ENCODE measurements at places on chromosomes 1 and 21. TPM values are rescaled to one million over a fixed set of nuclear protein-coding genes. Genes with fewer than 3 reads are reported as not detected.

TLCD4 gene
- total RNA-seq, result 3.2 TPM

OR2T35 gene
- total RNA-seq, result not detected

ATP1A2 gene
- total RNA-seq, result 154 TPM

ZNF691 gene
- total RNA-seq, result 20.8 TPM

KHDC4 gene
- 91.5 TPM for total RNA-seq

CNR2 gene
- not detected for total RNA-seq

TFF2 gene
- total RNA-seq, result not detected

VHLL gene
- 0.34 TPM for total RNA-seq

PDZK1IP1 gene
- not detected for total RNA-seq

ADORA1 gene
- 3.2 TPM for total RNA-seq

PTGS2 gene
- total RNA-seq, result 0.37 TPM

OR6P1 gene
- total RNA-seq, result not detected

GRCh38 chr1:58442114-58442513 is 104.4 kb downstream of the OMA1 start:
- no peak for DNase-seq

- DNase-seq, result no peak
Observed at GRCh38 chr1:22796642-22797041, 86.0 kb downstream of the EPHB2 start.

DNA sequence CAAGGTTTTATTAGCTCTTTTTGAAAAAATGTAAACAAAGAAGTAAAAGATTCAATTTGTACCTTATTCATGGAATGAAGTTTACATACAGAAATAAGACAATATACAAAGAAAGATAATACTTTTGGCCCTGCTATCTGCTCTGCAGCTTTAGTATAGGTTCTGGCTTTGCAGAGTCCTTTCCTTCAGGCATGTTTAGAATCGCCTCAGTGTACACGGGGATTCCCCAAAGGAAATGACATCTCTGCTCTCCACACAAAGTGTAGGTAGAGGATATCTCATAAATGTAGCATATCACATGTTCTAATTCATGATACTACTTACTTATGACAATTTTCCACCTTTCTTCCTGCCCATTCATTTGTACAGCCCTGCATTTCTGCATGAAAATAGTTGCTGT is 222.6 kb upstream of the DPYD start:
- no peak for DNase-seq

GRCh38 chr1:14233510-14233909 is 365.0 kb upstream of the KAZN start:
- no peak for DNase-seq

DNA sequence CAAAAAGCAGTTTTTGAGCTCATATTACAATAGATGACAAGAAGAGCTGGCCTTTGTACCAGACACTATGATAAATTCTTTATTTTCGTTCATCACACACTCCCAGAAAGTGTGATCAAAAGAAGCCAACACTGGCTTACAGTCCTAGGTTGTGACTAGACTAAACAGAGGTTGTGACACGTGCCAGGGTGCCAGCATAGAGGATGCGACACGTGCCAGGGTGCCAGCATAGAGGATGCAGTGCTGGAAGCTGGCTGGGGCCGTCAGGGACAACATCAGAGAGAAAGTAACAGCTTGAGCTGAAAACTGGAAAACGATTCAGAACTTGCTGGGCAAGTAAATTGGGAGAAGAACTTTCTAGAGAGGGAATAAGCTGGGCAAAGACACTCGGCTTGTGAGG is 2.2 kb downstream of the MTARC1 start:
- DNase-seq, result no peak

GRCh38 chr1:212232090-212232489 is 53.1 kb upstream of the PPP2R5A start:
- DNase-seq, result no peak

- DNase-seq, result no peak
Observed at GRCh38 chr1:116988248-116988647, 13.3 kb upstream of the CD101 start.

DNA sequence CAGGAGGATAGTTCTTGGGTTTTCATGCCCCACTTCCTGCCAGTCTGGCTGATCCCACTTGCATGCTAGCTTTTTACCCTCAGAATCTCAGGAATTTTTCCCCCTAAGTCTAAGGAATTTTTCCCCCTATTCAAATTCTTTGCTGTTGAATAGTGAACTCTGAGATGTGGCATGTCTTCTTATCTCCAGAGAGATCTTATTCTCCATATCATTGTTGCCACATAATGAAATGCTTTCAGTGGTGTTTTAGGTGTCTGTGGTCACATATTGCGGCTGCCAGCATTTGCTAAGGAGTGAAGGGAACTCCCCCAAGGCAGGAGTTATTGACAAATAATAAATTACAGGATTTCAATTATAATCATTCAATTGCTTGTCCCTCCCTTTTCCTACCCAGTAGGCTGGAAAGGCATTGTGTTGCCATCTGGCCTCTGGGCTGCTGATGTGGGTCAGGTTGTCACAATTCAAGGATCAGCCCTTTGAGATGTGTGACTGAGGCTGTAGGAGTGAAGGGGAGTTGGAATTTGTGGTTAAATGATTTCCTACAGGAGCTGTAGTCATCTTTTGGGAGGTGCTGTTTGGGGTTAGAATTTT is 3.9 kb upstream of the FLG start:
- DNase-seq, result no peak

DNA sequence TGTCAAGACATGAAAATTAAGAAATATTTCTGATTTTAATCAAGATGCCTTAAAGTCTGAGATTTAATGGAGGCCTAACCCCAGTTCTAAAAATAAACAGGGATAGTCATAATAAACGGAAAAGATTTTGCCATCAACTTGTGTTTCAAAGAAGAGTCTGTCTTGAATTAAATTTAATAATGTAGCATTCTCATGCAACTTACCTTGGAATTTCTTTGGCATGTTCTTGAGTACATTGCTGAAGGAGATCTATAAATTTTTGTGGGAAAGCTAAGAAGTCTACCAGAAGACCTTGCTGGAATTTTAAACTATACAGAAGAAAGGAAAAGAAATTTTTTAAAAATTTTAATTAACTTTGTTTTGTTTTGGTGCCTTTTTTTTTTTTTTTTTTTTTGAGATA is 10.6 kb downstream of the SASS6 start:
- no peak for DNase-seq

- DNase-seq, result peak; percentile 38
Observed at GRCh38 chr1:231240531-231240882, 505 bp upstream of the GNPAT start.

DNA sequence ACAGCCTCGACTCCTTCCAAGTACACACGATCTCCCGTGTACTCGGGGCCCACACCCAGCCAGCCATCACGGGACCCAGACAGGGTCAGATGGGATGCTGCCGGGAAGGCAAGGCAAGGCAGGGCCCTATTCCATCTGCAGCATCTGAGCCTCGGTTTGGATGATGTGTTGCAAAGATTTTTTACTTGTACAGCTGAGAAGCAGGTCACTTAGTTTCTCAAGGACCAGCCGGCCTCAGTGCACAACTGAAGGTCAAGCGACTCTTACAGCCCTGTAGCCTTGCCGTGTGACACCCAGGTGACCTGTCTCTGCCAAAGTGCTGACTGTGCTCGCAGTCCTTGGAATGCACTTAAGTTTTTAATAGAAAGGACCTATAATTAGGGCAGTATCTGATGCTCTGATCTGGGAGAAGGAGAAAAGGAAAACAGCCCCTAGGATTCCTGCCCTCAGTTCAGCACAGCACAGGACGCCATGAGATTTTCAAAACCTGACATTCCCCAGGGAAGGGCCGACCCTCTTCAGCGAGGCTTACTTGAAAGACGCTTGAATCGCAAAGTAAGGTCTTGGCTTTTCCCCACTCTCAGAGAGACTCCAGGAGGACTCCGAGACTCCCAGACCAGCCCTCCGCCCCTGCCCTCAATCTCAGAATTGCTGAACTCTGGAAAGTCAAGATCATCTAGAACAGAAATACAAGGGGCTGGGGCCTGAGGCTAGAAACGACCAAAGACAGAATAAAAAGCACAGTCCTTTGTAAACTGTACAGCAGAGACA is 1.3 kb downstream of the GPR157 start:
- DNase-seq, result peak; percentile 26

- no peak for DNase-seq
Observed at GRCh38 chr21:22791376-22791775, 1793.2 kb downstream of the NCAM2 start.

GRCh38 chr1:155622191-155622590 is 12.2 kb downstream of the MSTO1 start:
- no peak for DNase-seq

DNA sequence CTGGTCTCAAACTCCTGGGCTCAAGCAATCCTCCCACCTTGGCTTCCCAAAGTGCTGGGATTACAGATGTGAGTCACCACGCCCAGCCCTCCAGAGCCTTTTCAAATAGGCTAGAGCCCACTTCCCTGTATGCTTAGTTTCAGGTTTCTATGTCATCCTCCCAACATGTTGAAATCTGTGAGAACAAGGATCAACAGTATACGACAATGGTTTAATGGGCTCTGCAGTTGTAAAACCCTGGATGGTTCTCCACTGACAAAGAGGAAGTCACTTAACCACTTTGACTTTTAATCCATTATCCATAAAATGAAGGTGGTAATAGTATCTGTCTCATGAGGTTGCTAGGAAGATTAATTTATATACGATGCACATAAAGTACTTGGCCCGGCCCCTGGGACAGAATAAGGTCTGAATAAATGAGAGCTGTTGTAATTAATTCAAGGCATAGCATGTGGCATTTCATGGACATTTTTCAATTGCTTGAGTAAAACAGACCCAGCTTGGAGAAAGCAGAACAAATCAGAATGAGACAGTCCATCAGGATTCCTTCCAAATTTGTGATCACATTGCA is 113.9 kb upstream of the ZNF648 start:
- no peak for DNase-seq

GRCh38 chr21:41931041-41931451 is 22.8 kb downstream of the C2CD2 start:
- no peak for DNase-seq

- DNase-seq, result no peak
Observed at GRCh38 chr1:110490791-110491451, 28.1 kb downstream of the KCNA10 start.

GRCh38 chr1:43177691-43178090 is 5.6 kb downstream of the CFAP57 start:
- peak; percentile 6 for DNase-seq

GRCh38 chr1:172653015-172653709 is 5.7 kb upstream of the FASLG start:
- no peak for DNase-seq

- no peak for DNase-seq
Observed at GRCh38 chr21:44498280-44499210, 41.5 kb downstream of the KRTAP10-1 start.

GRCh38 chr21:45246386-45247320 is 41.0 kb downstream of the POFUT2 start:
- no peak for DNase-seq

- no peak for DNase-seq
Observed at GRCh38 chr1:243587823-243588560, 262.1 kb downstream of the AKT3 start.

DNA sequence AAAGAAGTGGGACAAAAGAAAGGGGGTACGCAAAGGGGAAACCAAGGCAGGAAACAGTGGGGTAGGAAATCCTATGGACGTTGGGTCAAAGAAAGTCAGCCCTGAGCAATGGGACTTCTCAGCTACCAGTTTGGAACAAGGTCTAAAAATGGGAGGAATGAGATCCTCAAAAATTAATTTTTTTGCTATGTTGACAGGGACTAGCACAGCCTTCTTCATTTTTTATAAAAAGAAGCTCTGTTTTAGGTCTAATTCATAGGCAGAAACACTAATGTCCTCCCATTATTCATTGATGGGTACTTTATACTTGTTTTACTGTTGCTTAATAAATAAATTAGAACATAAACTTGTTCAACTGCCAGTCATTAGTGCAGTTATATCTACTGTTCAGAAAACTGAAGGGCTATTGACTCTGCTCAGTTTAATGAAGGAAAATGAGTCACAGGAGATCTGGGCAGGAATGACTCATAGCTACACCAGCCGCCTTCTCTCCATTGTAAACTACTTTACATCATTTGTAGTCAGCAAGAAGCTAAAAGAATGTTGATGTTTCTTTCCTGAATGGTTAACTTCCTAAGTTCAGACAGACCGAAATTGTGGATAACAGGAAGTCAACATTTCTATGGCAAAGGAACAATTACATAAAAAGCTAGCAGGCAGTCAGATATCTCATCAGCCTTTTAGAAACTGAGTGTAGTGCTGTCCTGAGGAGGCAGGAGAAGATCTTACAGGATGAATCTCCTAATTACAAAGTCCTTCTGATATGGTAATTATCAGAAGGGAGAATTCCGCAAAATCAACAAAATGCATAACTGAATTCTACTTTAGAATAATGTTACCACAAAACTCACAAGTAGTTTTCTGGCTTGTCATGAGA is 356.4 kb upstream of the PKN2 start:
- DNase-seq, result no peak

DNA sequence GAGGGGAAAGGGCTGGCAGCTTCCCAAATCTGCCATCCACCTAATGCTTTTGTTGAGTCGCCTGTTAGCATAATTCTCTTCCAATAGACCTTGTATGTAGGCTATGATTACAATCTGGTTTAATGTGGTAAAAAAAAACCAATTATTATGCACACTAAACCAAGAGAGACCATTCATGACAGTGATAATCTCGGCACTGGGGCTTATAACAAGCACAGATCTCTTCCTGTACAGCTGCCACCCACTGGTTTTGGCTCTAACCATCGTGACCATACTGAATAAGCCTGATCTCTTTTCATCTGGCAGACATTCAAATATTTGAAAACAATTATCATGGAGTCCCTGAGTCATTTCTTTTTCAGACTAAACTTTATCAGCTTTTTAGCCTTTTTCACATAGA is 12.0 kb upstream of the SYT14 start:
- DNase-seq, result no peak

GRCh38 chr21:44425307-44425894 is 29.9 kb upstream of the LRRC3 start:
- no peak for DNase-seq
